ENCODE measurements at places on chromosomes 4 and X.

DNA sequence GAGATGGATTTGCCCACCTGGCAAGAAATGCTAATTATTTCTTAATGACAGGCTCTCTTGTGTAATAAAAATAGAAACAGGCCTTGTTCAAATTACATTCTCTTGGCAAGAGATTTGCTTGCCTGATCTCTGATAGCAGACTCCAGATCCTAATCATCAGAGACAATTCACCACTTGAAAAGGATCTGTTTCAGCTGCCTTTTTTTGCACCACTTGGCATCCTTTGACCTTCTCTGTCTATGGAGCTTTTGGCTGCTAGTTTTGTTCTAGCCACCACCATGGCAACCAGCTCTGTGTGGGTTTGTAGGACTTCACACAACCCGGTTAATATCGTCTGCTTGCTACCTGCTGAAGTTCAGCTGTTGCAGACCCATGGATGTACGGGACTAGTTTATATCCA is 241.1 kb upstream of the TLL1 start:
- DNase-seq = peak; percentile 76

DNA sequence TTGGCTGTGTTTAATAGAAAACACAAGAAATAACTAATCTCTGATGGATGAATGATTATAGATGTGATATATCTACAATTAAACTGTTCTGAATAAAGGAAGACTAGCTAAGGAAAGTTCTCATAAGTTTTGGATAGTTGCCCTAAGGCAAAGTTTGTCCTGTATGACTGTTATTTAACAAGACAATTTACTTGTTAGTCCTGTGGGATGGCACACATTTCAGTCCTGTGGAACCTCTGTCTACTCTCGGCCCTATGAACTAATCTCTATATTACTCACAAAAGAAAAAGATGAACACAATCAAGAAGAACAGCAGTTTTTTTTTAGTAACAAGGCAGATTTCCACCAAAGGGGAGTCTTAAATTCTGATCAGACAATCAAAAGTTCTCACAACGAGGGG is 314.6 kb downstream of the CCSER1 start:
- DNase-seq = no peak

GRCh38 chrX:24186483-24186882 is 37.0 kb downstream of the ZFX start:
- no peak for DNase-seq

DNA sequence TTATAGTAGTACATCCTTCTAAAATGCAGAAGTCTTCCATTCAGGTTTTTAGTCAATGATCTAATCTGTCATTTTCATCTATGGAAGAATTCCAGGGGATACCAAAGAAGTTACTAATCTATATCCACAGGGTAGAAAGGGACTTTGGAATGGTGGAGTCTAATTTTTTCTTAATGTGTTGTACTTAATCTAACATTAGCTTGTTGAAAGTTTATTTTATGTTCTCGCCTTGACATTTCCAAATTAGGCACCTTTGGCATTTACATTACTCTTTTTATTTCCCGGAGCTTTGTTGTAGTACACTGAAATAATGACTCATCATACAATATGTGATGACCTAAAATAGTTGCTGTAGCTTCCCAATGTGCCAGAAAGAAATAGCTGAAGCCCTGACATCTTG is 91.5 kb downstream of the HTR2C start:
- no peak for DNase-seq

GRCh38 chrX:74422576-74423288 is 1.4 kb downstream of the SLC16A2 start:
- DNase-seq = no peak

GRCh38 chr4:7573576-7574091 is 138.9 kb upstream of the PSAPL1 start:
- DNase-seq = no peak

DNA sequence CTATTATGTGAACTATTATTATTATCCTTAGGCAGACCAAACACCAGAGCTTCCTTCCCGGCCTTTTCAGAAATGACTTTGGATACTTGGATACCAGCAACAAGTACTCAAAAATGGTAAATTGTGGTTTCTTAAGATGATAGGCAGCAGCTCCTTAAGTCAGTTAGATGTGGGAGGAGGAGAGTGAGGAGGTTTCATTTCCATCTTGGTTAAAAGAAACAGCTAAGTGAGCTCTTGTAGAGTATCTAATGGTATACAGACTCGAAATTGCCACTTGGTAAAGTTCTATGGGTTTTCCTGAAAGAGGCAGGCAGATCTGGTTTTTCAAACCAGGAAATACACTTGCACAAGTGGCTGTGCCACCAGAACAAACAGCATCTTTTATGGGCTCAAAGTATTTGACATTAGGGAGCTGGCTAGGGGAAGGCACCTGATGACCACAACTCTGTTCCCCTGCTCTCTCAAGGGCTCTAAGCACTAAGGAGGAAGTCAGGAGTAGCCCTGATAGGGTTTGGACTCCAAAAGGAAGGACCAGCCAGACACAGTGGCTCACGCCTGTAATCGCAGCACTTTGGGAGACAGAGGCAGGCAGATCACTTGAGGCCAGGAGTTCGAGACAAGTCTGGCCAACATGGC is 130.9 kb downstream of the TMEM164 start:
- no peak for DNase-seq

DNA sequence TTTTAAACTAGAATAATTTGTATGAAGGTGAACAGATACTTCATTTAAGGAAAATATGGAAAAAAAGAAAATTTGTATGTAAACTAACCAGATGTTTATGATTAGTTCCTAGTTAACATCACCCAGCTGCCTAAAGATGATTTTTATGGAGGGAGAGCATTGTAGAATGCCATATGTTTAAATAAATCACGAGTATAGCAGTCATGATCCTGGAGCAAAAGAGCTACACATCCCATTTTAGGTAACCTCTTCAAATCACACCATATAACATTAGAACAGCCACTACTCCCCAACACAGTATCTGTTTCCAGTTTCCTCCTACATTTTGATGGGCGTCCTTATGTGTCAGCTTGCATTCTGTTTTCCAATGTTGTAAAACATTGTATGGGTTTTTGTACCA is 571.9 kb upstream of the FAM241A start:
- no peak for DNase-seq

GRCh38 chr4:41189666-41190065 is 24.7 kb downstream of the APBB2 start:
- no peak for DNase-seq

- no peak for DNase-seq
Observed at GRCh38 chr4:33013282-33013681, 2293.1 kb downstream of the PCDH7 start.

DNA sequence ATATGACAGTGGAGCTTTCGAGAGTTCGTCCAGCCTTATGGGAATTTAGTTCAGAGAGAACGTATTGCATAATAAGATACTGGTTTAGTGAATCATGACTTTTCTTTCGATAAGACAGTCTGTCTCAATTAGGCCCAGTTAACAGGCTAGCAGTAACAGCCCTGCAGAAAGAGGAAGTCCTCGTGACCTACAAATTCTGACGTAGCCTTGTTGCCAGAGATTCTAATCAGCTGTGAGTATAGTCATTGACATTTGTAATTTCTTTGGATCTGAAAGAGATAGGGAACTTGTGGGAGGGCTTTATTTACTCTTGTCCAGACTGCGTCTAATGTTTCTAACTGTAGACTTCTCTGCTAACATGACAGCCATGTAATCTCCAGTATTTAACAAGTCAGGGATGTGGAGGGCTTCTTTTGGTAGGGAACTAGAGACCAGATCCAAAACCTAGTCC is 15.8 kb downstream of the ART3 start:
- DNase-seq = no peak

DNA sequence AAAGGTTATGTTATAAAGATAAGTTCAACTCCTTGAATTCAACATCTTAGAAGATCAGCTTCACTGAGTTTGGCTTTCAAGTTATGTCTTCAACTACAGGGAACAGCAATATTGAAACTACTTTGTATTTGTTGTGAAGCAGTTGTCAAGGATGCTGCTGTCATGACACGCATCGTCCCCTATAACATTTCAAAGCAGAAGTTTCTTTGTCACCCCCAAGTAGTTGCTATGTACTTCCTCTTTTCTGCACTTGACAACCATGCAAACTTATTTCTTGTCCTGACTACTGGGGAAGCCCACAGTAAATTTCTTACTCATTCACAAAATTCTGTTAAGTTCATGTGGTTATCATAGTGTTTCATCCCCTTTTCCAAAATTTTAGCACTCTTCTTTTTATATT is 14.3 kb downstream of the ANTXR2 start:
- DNase-seq = no peak

DNA sequence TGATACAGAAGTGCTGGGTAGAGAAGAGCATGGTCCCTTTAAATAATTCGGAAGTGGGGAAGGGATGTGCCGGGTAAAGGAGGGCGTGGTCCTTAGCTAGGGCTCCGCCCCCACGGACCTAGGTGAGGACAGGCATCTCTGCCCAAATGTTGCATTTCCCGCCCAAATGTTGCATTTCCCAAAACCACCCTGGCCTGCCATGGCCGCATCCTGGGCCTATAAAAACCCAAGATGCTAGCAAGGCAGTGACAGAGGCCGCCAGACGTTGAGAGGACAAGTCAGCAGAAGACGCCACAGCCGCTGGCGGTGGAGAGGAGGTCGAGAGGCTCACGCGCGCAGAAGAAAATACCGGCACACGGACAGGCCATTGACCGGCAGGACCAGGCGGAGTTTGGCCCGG is 46.1 kb downstream of the ZFP42 start:
- no peak for DNase-seq

DNA sequence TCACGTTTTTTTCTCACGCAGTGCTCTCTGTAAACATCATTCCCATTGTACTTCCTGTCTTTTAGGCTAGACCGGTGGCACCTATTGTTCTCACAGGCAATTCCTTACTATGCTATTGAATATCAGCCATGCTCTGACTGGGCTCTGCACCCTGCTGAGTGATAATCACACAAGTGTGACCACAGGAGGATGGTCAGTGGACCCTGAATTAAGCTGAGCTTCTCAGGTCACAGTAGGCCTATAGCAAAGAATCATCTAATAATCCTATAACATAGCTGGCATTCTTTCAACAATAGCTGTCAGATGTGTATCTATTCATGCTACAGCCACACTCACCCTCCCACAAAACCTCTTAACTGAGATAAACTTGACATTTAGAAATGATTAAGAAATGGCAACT is 2399.8 kb upstream of the TENM3 start:
- peak; percentile 42 for DNase-seq

- no peak for DNase-seq
Observed at GRCh38 chr4:57191523-57192034, 81.4 kb upstream of the IGFBP7 start.

DNA sequence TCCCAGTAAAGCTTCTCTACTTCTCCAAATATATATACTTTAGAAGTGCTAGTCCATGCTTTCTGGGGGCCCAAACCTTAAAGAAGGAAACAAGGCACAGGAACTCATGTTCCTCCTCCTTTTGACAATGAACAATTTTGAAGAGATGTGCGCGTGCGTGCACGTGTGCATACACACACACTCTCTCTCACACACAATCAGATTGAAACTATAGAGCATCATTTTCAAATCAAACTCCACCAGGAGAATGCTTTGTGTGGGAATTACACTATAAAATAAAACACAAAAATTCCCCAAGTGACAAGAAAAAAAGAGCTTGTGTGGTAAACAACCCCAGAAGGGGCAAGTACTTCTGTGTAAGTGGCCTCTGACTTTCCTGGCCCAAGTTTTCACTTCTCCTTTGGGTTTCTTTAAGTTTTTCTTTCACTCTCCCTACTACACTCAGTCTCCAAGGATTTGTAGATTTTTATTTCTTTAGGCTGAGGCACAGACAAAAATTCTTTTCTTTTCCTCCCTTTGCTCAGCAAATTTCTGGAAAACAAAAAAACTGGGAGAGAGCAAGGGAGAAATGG is 46.6 kb upstream of the SHISA3 start:
- DNase-seq = no peak

DNA sequence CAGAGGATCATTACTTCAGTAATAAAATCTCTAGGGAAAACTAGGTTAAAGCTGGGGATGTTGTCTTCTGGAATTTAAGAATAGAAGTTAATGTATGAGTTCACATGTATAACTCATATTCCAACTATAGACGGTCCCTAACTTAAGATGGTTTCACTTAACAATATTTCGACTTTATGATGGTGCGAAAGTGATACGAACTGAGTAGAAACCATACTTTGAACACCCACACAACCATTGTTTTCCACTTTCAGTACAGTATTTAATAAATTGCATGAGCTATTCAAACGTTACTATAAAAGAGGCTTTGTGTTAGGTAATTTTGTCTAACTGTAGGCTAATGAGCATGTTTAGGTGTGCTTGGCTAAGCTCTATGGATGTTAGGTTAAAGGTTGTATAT is 38.7 kb downstream of the CCSER1 start:
- DNase-seq = no peak

DNA sequence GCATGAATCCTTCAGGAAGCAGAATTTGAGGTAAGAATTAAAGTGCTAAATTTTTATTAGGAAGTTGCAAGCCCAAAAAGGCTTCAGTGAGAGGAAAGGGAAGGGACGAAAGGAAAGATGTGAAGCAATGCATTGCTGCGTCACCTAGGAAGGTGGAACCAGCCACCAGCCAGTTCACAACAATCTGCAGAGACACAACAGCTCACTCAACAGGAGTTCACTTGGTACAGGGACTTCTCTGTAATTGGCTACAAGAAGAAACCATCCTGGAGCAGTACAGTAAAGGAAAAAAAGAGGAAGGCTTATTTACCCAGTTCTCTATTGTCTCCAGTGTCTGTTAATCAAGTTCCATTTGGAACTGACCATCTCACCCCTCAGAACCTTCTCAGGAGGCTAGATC is 157.6 kb downstream of the HNRNPD start:
- no peak for DNase-seq

- no peak for DNase-seq
Observed at GRCh38 chr4:25786497-25787065, 76.2 kb downstream of the SEL1L3 start.

DNA sequence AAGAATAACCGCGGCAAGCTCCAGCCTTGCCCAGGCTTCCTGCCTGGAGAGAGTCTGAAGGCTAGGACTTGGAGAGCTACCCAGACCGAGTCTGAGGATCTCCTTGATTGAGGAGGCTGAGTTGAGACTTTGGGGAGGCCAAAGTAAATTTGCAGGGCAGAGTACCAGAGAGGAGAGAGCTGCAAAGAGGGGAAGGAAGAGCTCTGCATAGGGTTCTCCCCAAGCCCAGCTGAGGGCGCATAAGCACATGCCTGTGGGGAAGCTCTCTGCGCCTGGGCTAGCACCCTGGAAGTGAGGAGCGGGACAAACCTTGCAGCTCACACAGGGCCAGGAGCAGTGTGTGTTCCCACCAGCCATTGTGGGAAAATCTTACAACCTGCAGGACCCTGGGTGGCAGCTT is 56.1 kb downstream of the FAM193A start:
- DNase-seq = no peak

GRCh38 chr4:42142591-42142990 is 9.9 kb downstream of the BEND4 start:
- no peak for DNase-seq

DNA sequence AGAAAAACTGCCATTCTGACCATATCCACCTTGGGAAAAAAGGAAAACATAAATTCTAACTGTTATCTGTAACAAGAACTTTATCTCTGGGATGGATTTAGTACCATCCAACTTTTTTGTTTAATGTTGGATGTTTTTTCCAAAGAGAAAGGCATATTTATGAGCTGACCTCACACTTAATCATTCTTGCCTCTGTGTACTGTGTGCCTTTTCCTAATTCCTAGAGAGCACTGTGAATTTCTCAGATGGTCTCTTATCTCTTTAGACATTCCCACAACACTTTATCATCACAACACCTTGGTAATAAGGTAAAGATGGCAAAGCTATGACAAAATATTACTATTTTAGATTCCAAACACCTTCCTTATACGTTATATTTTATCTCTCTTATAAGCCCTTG is 126.2 kb downstream of the COL4A6 start:
- DNase-seq = no peak

Data from NCI-H748 treated with DMSO at 0.1 percent for 48 hours (cell line).